ENCODE measurements at places on chromosomes 6 and 20.

DNA sequence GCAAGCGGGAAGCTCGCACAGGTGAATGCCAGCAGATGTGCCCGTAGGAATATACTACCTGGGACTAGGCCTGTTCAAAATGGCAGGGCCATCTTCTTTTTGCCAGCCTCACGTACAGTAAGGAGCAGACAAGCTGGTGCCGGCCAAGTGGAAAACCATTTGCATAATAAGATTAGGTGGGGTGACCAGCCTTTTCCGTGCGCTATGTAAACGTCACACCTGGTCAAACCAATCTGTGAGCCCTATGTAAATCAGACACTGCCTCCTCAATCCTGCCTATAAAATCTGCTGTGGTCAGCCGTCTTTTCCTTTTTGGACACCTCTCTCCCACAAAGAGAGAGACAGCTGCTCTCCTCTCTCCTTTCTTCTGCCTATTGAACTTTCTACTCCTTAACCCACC, 60.8 kb upstream of the TMEM30A start:
- no peak for DNase-seq

- no peak for DNase-seq
Observed at GRCh38 chr6:44951253-44951747, 376.8 kb upstream of the RUNX2 start.

DNA sequence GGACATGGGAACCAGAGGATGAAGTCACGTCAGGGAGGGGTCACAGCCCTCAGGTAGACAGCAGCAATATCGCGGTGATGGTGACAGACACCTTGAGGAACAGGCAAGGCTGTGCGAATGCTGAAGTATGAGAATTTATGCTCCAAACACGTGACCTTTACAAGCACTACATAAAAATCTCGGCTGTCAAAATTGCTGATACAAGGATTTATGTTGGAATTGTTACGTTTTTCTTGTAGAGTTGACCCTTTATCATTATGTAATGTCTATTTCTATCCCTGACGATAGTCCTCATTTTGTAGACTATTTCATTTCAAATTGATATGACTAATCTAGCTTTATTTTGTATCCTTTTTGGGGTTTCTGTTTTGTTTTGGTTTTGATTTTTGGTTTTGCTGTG, 311.1 kb downstream of the C6orf118 start:
- DNase-seq: no peak

- DNase-seq: no peak
Observed at GRCh38 chr6:130993292-130993765, 69.7 kb downstream of the EPB41L2 start.

DNA sequence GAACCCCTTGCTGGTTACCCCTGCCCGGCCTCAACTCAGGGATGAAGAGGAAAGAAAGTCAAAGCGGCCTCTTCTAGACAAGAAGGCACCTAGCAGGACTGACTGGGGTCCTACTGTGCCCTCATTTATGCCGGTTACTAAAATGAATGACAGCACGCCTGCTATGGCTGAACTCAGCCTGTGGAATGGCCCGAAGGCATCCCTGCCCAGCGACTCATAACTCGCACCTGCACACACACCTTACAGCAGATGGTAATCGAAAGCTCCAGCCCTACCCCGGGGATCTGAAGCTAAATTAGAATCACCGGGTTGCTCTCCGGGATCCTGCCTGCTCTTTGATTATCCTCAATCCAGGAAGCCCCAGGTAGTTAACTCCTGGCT, 747 bp upstream of the TXNDC5 start:
- DNase-seq: no peak

DNA sequence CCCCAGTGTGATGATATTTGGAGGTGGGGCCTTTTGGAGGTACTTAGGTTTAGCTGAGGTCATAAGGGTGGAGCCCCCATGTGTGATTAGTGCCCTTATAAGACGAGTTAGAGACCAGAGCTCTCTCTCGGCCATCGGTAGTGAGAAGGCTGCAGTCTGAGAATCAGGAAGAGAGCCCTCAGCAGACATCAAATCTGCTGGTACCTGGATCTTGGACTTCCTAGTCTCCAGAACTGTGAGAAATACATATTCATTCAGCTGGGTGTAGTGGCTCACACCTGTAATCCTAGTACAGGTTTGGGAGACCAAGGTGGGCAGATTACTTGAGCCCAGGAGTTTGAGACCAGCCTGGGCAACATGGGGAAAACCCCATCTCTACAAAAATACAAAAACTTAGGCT, 48.7 kb upstream of the DDR1 start:
- no peak for DNase-seq

DNA sequence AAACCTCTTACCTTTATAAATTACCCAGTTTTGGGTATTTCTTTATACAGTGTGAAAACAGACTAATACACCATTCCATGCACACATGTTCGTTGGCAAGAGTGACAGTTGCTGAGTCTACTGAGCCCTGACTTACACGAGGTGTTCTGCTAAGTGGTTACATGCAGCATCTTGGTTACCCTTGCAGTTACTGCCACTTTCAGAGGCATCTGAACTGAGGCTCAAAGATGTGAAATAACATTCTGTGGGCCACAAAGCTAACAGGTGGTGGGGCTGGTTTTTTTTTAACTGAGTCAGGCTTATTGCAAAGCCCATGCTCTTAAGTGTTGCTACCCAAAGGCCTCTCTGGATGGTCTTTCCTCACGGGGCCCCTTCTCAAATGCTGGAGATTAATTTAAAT, 54.4 kb upstream of the GTSF1L start:
- DNase-seq: no peak

GRCh38 chr6:99216959-99217358, 132.5 kb downstream of the FAXC start:
- no peak for DNase-seq

GRCh38 chr6:125792680-125793079, 1.9 kb downstream of the NCOA7 start:
- DNase-seq: no peak

DNA sequence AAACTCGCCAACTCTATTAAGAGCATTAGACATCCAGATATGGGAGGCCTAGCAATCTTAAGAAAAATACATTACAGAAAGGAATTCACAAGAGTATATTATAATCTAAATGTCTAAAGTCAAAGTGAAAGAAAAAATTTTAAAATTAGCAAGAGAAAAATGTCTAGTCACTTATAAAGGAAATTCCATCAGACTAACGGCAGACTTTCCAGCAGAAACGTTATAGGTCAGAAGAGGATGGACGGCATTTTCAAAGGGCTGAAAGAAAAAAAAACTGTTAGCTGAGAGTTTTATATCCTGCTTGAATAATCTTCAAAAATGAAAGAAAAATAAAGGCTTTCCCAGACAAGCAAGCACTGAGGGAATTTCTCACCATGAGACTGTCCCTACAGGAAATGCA, 269.0 kb downstream of the HDGFL1 start:
- no peak for DNase-seq

- no peak for DNase-seq
Observed at GRCh38 chr20:1890469-1891262, 4.5 kb upstream of the SIRPA start.

DNA sequence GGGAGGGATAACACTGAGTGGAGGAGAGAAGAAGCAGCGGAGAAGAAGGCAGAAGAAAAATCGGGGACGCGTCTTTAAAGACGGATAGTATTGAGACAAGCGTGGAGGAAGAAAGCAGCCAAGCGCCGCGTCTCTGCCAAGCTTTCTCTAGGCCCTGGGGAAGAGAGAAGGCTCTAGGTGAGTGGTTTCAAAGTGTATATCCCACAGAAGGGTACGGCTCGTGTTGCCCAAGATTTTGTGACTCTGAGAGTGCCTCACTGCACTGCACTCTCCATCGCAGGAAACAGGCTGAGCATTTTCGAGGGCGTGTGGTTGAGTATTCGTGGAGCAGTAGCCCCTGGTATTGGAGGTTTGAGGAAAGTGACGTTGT, 185.4 kb downstream of the TRIM27 start:
- no peak for DNase-seq

DNA sequence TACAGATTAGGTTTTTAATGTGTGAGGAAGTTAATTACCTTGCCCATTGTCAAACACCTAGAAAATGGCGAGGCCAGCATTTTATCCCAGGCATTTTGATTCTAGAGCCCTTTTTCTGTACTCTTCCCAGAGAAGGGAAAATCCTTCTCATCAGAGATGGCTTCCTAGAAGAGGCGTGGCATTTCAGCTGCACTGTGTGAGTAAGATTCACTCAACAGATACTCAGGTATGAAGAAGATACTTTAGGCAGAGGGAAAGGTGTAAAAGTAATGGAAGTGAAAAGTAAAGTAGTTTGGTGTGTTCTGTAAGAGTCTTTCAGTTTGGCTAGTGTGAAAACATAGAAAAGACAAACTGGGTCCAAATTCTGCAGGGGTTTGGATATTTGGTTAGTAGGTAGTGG, 113.8 kb downstream of the MAP3K4 start:
- no peak for DNase-seq

All from stimulated activated CD4-positive, alpha-beta T cell treated with anti-CD3 and anti-CD28 coated beads, Interleukin-15, amount 100 ng/mL, for 24 hours (primary cell).